Large intestine (tissue), 12 donors: ENCODE measurements at places on chromosomes 2 and 18. TPM values are rescaled to one million over a fixed set of nuclear protein-coding genes. Genes with fewer than 3 reads are reported as not detected.

The DLX1 gene
- polyA plus RNA-seq = 3.4 TPM

The TEKT4 gene
- not detected for polyA plus RNA-seq

The OSGEPL1 gene
- polyA plus RNA-seq = 11.8 TPM

The MYOM1 gene
- 8.7 TPM for polyA plus RNA-seq

The RALB gene
- 102 TPM for polyA plus RNA-seq

The LYG1 gene
- 3.1 TPM for polyA plus RNA-seq

The MARCHF4 gene
- polyA plus RNA-seq = 3.2 TPM

The SERPINB2 gene
- polyA plus RNA-seq = 0.15 TPM

The DSG1 gene
- polyA plus RNA-seq = 0.19 TPM

The VRK2 gene
- 17.2 TPM for polyA plus RNA-seq

The CCL20 gene
- polyA plus RNA-seq = 11.4 TPM

The WNT6 gene
- polyA plus RNA-seq = 0.24 TPM

The SCN3A gene
- polyA plus RNA-seq = 5.5 TPM

The GCKR gene
- polyA plus RNA-seq = 2.9 TPM

The LOXL3 gene
- 3.6 TPM for polyA plus RNA-seq

The CHPF gene
- 81.8 TPM for polyA plus RNA-seq
